ENCODE measurements at places on chromosomes 11 and 22. TPM values are rescaled to one million over a fixed set of nuclear protein-coding genes. Genes with fewer than 3 reads are reported as not detected.

GRCh38 chr11:16745950-16746605 lies 7.6 kb downstream of the C11orf58 start:
- DNase-seq = no peak

DNA sequence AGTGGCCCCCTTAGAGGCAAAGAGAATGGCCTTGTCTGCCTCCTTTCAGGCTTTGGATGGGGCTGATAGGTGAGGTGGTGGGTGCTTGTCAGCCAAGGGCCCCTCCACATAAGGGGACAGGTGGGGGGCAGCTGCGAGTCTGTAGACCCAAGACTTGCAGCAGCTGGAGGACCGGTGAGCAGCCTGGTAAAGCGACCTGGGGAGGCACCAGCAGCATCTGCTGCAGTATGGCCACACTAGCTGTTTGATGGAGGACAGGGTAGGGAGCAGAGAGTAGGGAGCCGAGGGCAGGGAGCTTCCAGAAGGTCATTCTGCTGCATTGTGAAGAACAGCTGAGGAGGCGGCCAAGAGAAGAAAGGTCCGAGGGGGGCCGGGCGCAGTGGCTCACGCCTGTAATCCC lies 16.8 kb upstream of the MRTFA start:
- DNase-seq = no peak

DNA sequence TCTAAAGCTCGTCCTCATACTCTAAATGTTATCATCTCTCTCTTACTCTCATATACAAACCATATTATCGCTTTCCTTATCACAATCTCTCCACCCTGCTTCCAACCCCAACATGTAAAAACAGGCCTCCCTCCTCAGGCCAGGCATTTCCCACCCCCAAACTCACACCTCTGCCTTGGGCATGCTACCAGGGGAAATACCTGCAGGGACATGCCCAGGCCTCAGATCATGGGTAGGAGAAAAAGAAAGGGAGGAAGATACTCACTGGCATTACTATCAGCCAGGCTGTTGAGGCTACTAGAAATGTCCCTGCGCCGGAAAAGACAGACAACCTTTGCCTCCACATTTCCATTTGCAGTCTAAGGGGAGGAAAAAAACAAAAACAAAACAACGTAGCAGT lies 1.8 kb downstream of the MTA2 start:
- no peak for DNase-seq

Gene OSBP2
- total RNA-seq = 3.0 TPM

Gene MS4A6E
- not detected for total RNA-seq
